ENCODE measurements at places on chromosomes 4 and X.
A peak's percentile ranks its signal among the peaks of the same experiment; 100 is the strongest.

DNA sequence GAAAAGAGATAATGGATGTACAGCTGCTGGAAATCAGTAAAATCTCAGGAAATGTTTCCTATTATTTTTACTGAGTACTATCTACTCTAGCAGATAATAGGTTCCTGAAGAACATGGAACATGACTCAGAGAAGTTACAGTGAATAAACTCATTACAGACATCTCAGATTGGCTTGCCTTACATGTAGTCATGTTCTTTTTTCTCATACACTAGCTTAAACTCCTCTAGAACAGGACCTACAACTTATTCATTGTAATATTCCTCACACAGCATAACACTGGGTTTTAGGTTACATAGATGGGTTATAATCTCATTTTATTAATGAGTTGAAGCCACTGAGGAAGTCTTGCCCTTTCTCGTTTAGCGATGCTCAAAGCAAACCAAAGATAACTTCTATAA, 86.9 kb upstream of the BMP2K start:
- DNase-seq, result no peak

- no peak for DNase-seq
Measured at GRCh38 chr4:154984148-154984547, 203.1 kb downstream of the RBM46 start.

DNA sequence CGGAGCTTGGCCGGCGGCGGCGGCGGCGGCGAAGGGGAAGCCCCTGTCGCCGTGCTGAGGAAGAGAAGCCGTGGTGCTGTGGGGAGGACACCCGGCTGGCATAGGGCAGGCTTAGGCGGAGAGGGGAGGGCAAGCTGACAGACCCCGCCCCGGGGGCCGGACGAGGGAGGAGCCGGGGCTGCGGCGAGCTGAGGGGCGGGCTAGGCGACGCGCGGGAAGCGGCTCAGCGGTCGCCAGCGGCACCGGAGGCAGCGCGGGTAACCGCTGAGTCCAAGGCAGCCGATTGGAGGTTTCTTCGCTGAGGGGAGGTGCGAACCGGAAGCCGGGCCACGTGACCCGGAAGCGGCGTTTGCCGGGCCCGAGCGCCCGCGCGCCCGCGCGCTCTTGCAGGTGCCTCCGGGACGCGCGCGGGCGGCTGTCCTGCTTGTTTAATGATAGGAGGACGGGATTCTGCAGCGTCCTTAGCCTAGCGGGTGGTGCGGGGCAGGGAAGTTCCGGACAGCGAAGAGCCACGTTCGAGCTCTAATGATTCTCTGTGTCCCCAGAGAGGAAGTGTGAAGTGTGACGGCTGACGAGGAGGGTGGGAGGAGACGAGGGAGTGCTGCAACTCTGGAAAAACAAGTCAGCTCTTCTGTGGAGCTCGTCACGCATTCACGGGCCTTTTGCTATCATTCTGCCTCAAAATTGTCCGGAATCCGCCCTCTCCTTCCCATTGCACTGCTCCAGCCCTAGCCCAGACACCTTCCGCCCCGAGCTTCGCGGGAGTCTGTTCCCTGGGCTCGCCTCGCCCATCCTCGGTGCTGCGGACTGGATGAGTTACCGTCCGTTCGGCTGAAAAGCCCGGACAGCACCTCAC, at the start of gene AP1S2:
Gene AP1S2 (minus strand): TSS at position 102 of the 856 bp plus-strand sequence. CDS start 2,289 bp downstream, outside the sequence.
- DNase-seq, result peak; percentile 90

DNA sequence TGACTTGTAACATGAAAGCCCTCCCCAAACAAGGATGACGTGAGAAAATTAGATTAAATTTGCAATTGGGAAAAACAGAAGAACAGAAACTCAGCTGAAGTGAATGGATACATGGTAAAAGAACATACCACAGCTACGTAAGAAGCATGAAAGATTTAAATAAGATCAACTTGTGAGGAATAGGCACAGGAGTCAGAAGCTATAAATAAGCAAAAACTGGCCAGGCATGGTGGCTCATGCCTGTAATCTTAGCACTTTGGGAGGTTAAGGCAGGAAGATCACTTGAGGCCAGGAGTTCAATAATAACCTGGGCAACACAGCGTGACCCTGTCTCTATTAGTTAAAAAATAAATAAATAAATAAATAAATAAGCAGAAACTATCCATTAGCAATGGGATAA, 33.6 kb upstream of the ZCCHC13 start:
- no peak for DNase-seq

GRCh38 chr4:186659935-186660334, 63.7 kb downstream of the FAT1 start:
- DNase-seq, result no peak

GRCh38 chr4:94208266-94208665, 601 bp downstream of the SMARCAD1 start:
- DNase-seq, result no peak

DNA sequence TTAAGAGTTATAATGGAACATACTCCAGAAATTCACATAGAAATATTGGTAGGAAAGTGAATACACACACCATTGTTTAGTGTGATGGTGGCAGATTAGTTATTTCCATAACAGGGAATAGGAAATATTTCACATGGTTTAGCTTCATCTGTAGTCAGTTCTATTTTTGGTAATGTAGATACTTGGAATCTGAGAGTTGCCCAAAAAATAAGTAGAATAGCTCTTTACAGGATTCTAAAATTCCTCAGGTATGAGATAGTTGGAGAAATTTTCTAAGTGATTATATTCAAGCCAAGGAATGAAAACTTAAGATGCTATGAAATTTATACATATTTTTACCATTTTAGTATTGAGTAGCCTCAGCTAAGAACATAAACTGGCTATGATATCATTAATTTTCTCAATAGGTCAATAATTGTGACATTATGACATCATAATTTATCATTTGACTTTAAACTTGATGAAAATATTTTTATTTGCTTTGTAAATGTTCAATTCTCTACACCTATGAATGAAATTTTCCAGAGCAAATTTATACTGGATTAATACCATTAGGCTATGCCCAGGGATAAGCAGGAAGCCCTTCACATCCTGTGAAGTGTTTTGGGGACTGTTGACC, 35.8 kb downstream of the CPEB2 start:
- DNase-seq, result no peak

DNA sequence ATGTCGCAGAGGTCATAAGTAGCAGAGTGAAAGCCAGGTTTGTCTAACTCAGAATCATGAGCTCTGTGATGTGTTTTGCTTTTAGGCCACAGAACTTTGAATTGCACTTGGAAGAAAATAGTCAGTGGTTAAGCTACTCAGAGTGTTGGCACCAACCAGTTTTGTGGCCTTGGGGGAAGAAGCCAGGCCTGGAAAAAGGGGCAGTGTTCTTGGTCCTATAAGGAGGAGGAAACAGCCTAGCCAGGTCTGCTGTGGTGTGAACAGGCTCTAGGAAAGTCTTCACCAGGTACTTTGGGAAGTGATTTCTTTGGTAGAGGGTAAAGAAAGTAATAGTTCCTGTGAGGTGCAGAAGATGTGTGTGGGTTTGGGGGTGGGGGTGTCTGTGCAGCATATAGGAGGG, 49.2 kb downstream of the FHIP1A start:
- DNase-seq, result no peak

GRCh38 chrX:154436983-154437752, at the start of gene GDI1:
Gene GDI1 (plus strand): TSS chrX:154437154. CDS start chrX:154437255, 101 bp downstream.
- peak; percentile 84 for DNase-seq

DNA sequence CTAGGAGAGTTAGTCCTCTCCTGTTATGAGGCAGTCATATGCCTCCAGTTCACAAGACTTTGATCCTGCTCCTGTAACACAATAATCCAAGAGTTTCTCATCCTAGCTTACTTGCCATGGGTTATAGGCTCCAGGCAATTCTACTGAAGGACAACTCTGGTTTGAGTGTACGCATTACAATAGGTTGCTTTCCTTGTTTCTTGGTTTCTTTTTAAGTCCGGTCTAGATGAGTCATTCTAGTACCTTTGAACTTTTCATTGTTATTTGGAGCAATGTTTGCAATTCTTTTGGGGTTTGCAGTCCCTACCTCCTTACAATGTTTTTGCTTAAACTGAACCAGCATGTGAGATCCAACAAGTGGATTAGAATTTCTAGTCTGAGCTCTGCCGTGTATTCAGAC, 109.1 kb downstream of the ANAPC4 start:
- DNase-seq, result no peak

DNA sequence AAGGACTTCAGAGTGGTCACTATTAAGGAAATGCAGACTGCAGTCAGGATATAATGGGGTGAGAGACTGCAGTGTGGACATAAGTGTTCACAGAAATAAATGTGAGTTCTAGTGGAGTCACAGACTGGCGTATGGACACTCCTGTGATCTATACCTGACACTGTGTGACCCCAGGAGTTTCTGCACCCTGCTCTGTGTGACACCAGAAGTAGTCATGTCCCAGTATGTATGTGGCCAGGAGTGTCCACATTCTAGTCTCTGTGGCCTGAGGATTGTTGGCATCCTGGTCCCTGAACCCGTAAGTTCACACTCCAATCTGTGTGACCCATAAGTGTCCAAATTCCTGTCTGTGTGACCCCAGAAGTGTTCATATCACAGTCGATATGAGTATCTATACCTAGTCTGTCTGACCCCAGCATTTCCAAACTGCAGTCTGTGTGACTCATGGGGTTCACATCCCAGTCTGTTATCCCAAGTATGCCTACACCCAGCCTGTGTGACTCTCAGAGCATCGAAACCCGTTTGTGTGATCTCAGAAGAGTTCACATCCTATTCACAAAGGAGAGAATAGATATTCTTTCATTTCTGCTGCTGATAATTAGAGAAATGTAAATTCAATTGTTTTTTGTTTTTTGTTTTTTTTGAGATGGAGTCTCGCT, 16.3 kb downstream of the WDR13 start:
- DNase-seq, result no peak

GRCh38 chr4:70734168-70734954, 12.6 kb downstream of the RUFY3 start:
- no peak for DNase-seq

- no peak for DNase-seq
Measured at GRCh38 chr4:184421533-184422155, 52.7 kb downstream of the IRF2 start.

DNA sequence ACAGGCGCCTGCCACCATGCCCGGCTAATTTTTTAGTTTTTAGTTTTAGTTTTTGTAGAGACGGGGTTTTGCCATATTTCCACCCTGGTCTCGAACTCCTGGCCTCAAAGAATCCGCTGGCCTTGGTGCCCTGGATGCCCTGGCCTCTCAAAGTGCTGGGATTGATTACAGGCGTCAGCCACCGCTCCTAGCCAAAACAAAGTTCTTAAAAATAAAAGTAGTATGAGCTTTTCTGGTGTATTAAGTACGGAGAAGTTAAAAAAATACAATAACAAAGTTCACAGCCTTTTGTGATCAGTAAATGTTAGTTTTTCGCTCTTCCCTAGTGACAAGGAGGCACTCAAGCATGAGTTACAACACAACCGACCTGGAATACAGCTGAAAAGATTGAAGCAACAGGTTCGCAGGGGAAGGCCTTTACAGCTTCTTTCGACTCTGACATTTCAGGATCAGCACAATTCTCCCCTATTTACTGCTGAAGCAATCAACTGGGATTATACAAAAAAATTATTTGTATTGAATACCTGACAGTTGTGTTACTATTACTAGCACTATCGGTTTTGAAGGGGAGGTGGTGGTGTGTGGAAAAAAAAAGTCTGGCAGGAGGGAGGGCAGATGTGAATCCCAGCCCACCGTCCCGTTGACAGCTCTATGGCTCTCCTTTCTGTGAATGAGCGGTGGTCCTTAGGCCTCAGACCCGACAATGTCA, 893 bp upstream of the METAP1 start:
- DNase-seq, result no peak

DNA sequence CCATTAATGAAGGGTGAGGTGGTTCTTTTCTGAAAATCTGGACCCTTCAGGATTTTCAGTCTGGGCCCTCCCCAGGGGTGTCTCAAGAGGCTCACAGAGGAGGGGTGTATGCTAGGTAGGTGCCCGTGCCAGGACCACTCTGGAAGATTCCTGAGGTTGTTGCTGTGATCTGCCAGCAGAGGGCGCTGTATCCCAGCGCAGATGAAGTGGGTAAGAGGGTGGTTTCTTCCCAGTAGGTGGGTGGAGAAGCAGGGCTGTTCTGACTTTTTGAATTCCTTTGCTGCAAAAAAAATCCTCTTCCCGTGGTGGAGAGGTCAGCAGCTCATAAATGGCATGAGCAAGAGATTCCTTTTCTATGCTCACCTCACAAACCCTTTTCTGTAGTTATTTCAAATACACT, 51.1 kb downstream of the SCML1 start:
- no peak for DNase-seq

GRCh38 chr4:176014583-176015108, 51.0 kb upstream of the WDR17 start:
- no peak for DNase-seq

DNA sequence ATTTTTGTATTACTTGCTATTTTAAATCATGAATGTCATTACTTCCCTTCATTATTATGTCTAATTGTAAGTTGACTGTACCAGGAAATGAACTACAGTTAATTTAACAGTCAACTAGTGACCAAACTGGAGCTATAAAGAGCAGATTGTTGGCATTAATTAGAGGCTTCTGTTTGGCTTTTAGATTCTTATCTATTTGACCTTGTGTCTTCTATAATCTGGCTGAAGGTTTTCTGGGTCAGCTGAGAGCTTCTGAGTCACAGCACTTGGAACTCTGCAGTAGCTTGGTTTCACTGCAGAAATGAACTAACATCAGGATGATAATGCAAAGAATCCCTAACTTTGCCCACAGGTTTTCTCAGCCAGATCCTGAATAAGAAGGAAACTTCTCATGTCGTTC, 169.2 kb upstream of the LEF1 start:
- no peak for DNase-seq

DNA sequence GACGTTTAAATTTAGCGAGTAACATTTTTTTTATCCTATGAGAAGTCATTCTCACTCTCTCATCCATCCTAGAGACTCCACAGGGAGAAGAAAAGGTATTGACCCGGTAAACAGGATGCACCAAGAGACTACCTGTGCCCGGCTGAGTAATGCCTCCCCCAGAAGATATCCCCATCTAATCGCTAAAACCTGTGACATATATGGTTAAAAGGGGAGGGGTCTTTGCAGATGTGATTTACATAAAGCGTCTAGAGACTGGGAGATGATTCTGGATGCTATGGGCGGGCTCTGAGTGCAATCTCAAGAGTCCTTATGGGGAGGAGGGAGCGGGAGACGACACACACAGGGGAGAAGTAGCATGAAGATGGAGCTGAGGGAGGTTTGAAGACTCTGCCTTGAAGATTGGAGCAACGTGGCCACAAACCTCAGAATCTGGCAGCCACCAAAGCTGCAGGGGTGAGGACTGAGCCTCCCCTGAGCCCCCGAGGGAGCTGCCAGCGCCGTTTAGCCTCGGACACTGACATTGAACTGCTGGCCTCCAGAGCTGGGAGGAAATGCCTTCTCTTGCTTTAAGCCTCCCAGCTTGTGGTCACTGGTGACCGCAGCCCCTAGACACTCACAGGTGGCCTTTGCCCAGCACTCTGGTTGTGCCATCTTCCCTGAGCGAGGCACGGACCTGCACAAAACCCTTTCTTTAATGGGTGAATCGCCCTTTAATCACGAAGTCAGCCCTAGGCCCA, 11.2 kb downstream of the ABLIM2 start:
- DNase-seq, result no peak

DNA sequence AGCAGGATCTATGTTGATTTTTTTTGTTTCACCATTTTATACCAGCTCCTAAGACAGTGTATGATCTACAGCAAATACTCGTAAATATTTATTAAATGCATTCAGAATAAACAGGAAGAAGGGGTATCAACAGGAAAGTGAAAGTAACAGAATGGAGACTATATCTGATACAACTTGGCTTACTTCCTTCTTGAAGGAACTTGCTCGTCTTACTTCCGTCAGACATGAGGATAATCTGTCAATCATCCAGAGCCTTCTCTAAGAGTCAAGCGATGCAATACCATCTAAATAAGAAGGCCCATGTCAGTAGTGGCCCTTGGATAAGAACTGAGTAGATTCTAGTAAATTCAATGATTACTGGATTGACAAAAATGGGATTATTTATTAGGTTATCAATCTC, 84.2 kb downstream of the CAMK2D start:
- no peak for DNase-seq

All from posterior cingulate gyrus (tissue), 11 donors.